ENCODE measurements at places on chromosomes 4 and X.

DNA sequence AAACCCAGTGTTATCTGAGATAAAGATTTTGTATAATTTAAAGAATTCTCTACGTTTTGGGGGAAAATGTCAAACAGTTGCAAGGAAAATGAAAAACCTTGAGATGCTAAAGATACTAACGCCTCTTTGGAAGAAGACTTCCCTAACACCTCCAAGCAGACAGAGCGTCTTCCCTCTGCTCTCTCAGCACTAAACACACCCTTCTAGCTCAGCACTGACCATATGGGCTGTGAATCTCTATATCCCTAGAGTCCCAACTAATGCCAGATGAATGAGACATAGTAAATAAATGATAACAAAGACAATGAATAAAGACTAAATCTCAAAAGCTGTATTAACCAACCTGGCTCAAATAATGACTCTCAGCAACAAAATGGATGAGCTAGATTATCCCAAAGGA is 13.3 kb downstream of the FUNDC1 start:
- DNase-seq, result no peak

DNA sequence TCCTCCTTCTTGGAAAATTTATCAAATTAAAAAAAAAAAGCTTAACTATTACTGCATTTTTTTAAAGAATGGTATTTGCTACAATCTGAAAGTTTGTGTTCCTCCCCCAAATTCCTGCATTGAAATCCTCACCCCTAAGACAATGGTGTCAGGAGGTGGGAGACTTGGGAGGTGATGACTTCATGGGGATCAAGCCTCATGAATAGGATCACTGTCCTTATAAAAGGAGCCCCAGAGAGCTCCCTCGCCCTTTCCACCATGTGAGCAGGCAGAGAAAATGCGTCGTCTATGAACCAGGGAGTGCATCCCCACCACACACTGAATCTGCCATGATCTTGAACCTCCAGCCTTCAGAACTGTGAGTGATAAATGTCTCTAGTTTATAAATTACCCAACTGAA is 38.0 kb downstream of the DHRSX start:
- no peak for DNase-seq

DNA sequence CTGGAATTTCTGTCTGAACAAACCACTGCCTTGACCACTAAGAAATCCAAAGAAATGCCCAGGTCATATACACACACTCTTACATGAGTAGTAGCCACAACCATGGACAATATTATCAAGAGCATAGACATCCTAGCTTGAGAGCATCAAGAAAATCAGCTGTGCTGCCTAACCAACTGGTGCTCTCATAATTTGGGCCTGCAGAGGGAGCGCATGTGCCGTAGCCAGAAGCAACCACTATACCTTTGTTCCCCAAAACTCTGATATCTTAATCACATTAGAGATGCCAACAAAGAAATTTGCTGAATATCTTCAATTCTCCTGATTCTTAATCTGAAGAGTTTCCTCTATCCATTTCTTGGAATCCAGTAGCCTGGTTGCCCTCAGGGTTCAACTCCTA is 163.6 kb downstream of the ZNF674 start:
- DNase-seq, result peak; percentile 66

- peak; percentile 64 for DNase-seq
These were observed 34.4 kb upstream of the ANXA3 start for GRCh38 chr4:78517050-78517652.

- no peak for DNase-seq
These were observed 173.9 kb downstream of the PDGFRA start for GRCh38 chr4:54402880-54403480.

GRCh38 chr4:145822581-145822980 is 116.0 kb downstream of the ZNF827 start:
- DNase-seq, result no peak

DNA sequence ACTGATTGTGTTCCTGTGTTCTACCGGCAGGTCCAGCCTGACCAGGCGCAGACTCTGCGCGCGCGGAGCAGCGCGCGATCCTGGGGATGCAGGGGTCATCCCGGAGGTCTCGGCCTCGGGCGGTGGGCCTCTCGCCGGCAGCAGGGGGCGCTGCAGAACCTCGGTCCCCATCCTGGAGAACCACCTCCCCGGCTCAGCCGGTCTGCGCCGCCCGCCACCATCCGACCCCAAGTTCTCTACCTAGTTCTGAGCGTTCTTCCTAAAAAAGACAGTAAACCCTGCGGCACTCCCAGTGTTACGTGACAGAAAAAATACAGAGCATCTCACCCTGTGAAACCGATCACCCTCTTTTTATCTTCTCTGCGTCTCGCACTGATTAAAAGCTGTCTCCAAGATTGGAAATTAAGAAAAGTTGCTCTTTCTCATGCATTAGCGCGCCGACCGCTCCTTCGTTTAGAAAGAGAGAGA is 1.6 kb downstream of the TRPC3 start:
- no peak for DNase-seq
